NK-92 treated with Interleukin-12 subunit alpha and Interleukin-12 subunit beta, amount 100 ng/mL, for 24 hours (cell line): ENCODE measurements at places on chromosomes 4 and X.

- DNase-seq: no peak
Measured at GRCh38 chr4:42329421-42329820, 67.9 kb upstream of the SHISA3 start.

DNA sequence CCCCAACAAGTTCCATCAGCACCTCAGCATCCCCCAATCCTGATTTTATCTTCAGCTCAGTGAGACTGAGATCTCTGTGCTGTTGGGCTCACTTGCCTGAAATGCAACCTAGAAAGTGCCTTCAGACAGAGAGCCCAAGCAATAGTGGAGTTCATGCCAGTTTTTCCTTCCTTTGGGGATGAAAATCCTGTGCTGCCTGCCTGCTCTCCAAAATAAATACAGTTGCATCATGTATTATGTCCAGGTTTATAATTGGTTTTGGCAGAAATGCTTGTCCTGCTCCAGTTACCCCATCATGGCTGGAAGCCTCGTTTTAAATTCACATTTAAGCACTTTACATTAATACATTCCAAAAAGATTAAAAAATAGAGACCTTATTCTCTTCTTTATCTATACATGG lies 1865.5 kb upstream of the TENM3 start:
- DNase-seq: no peak

DNA sequence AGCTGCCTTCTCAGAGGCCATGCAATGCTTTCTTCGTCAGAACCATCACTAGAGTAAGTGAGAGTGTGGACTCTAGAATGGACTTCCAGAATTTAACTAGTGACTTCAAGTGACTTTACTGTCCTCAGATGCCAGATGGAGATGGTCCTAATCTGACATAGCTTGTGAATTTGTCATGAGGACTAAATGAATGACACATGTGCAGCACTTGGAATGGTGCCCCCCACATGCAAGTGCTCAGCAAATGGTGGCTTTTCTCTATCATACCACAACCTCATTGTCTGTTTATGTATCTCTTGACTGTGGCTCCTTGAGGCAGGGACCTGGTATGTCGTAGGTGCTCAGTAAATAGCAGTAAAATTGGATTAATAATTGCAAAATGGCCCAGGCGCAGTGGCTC lies 91.6 kb upstream of the STX18 start:
- no peak for DNase-seq

DNA sequence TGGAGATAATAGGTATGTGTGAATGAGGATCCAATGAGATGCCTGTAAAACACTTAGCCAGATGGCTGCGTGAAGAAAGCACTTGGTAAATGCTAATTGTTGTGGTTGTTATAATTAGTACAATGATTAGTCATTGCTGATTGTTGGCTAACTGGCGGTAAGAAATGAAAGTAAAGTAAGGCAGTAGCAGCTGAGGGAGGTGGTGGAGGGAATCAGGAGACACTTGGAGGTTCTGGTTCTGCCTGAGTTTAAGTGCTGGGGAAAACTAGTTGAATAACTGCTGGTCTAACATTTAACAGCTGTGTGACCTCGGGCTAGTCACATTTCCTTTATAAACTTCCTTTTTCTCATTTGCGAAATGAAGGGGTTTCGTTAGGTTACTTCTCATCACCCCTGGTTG lies 30.9 kb downstream of the CD38 start:
- DNase-seq: peak; percentile 7

DNA sequence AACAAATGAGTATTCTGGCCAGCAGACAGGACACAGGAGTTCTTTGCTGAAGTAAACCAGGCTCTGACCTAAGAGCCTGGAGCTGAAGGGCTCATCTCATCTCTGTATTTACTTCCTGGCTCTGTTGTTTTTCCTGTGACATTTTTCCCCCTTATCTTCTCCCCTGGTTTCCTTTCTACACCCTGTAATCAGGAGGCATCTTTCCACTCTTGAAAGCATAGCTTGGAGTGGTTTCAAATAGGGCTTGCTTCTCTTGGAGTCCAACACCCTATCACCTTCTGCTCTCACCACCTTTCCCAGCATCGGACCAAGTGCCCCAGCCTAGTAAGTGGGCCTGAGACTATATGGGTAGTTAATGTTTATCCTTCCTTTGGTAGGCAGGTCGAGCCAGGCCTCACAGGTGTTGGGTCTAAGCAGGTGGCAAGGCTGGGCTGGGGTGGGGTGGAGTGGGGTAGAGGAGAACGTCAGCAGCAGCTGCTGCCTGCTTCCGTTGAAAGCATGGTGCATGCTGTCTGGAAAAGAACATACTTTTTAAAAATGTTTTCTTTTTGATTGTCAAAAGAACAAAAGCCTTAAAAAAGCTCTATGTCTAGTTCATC lies 1.2 kb downstream of the DRP2 start:
- DNase-seq: no peak

DNA sequence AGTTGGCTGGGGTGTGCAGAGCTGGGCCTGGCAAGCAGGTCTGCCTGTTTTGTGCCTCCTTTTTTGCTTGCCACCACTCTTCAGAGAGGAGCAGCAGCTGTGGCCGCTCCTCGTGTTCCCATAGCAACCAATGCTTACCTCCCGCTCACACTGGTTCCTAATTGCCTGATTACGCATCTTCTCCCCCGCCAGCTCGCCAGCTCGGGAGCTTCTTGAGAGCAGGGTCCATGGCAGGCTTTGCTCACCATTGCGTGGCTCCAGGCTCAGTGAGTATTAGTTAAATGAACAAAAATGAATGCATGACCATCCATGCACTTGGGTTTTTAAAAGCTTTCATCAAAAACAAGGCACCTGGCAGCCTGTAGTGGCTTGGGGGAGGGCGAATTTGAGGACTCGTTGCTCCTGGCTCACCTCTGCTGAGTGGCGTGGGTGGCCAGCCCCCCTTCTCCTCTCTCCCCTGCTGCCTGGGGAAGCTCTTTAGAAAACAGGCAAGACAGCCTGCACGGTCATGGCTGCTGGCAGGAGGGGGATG lies 14.2 kb upstream of the PJA1 start:
- DNase-seq: no peak

DNA sequence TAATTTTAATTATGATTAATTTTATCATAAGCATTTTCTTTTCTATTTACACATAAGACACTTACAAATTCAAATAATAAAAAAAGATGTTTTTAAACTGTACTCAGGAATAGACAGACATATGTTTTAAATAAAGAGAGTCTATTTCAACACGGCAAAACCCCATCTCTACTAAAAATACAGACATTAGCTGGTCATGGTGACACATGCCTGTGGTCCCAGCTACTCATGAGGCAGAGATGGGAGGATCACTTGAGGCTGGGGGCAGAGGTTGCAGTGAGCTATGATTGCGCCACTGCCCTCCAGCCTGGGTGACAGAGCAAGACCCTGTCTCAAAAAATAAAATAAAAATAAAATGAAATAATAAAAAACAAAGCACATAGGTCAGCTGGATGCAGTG lies 14.8 kb downstream of the FAM9B start:
- DNase-seq: no peak

DNA sequence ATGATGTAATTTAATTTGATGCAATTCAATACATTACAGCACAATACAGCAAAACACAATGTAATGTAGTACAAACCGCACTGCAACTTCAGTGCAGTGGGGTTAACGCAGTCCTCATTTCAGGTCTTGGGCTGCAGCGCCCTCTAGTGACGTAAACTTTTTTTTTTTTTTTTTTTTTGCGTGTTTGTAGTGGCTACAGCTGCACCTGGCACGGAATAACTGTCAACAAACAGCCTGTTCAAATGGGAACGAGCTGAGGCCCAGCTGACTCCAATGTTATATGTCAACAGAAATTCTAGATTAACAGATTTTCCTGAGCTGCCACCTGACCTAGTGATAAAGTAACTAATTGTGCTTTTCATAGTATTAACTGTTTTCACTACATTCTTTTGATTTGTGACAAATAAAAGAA lies 33.5 kb upstream of the RASSF6 start:
- DNase-seq: no peak

DNA sequence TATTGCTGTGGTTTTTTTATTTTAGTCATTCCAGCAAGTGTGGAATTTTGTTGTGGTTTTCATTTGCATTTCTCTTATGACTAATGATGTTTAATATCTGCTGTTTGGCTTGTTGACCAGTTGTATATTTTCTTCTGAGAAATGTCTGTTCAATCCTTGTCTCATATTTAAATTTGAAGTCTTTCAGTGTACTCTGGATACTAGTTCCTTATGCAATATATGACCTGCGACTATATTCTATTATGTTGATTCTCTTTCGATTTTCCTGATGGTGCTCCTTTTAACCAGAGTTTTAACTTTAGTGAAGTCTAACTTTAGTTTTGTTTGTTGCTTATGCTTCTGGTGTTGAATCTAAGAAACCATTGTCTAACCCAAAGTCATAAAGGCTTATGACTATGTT lies 1528.0 kb downstream of the TECRL start:
- no peak for DNase-seq

DNA sequence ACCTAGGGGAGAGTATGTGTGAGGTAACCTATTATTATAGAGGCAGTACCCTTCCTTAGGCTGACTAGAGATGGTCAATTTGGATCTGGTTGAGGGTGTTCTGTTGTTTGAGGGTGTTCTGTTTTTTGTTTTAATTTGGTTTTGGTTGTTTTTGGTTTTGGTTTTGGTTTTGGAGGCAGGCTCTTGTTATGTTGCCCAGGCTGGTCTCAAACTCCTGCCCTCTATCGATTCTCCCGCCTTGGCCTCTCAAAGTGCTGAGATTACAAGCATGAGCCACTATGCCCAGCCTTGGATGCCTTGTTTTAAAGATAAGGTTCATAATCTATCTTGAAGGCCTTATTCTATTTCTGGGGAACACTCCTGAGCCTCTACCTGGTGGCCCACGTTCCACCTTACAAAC lies 912 bp downstream of the CXorf65 start:
- no peak for DNase-seq
